Lower lobe of right lung (tissue), 2 donors: ENCODE measurements at places on chromosomes 6 and 20. TPM values are rescaled to one million over a fixed set of nuclear protein-coding genes. Genes with fewer than 3 reads are reported as not detected.

Gene CABLES2
- 4.5 TPM for total RNA-seq

Gene GNAS-AS1
- total RNA-seq, result 0.97 TPM

Gene GRM4
- not detected for total RNA-seq

Gene BTNL2
- not detected for total RNA-seq

- H3K27ac ChIP-seq, result no peak overlapping the region
- peaks cover 18% of the 10 kb centered on the region for H3K4me1 ChIP-seq
- H3K27me3 ChIP-seq, result no peaks in the 10 kb centered on the region
Observed at GRCh38 chr6:137095651-137096238, 51.0 kb upstream of the IL20RA start.

- H3K4me3 ChIP-seq, result no peak overlapping the region
- H3K27me3 ChIP-seq, result no peaks in the 10 kb centered on the region
- H3K36me3 ChIP-seq, result no peaks in the 10 kb centered on the region
- no peak for DNase-seq
- no peaks in the 10 kb centered on the region for H3K4me1 ChIP-seq
Observed at GRCh38 chr6:140744659-140745320, 1370.3 kb upstream of the CITED2 start.

DNA sequence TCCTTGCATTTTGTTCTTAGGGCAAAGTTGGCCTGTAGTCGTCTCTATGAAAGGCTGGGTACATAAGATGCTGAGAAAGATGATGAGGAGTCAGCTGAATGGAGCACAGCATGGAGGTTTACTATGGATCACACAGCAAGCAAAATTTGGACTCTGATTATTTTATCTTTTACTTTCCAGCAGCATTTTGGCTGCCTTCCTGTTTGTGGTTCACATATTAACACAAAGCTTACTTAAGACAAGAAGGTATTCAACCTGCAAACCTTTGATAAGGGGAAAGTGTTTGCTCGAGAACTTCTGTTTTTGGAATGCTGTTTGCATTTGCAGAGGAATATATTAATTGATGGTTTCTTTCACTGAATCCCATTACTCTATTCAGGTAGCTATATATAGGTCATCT lies 103.1 kb upstream of the ENPP5 start:
- H3K27ac ChIP-seq, result no peak overlapping the region
- no peaks in the 10 kb centered on the region for H3K36me3 ChIP-seq
- H3K4me3 ChIP-seq, result no peak overlapping the region
- DNase-seq, result no peak
- H3K4me1 ChIP-seq, result no peaks in the 10 kb centered on the region

GRCh38 chr6:63452125-63452524 lies 120.2 kb upstream of the LOC128125822 start:
- H3K27ac ChIP-seq, result no peak overlapping the region
- H3K27me3 ChIP-seq, result no peaks in the 10 kb centered on the region
- H3K36me3 ChIP-seq, result no peaks in the 10 kb centered on the region
- no peak for DNase-seq
